ENCODE measurements at places on chromosomes 11 and 22.

GRCh38 chr11:59573216-59573615 lies 42.4 kb downstream of the OSBP start:
- DNase-seq, result peak; percentile 58

DNA sequence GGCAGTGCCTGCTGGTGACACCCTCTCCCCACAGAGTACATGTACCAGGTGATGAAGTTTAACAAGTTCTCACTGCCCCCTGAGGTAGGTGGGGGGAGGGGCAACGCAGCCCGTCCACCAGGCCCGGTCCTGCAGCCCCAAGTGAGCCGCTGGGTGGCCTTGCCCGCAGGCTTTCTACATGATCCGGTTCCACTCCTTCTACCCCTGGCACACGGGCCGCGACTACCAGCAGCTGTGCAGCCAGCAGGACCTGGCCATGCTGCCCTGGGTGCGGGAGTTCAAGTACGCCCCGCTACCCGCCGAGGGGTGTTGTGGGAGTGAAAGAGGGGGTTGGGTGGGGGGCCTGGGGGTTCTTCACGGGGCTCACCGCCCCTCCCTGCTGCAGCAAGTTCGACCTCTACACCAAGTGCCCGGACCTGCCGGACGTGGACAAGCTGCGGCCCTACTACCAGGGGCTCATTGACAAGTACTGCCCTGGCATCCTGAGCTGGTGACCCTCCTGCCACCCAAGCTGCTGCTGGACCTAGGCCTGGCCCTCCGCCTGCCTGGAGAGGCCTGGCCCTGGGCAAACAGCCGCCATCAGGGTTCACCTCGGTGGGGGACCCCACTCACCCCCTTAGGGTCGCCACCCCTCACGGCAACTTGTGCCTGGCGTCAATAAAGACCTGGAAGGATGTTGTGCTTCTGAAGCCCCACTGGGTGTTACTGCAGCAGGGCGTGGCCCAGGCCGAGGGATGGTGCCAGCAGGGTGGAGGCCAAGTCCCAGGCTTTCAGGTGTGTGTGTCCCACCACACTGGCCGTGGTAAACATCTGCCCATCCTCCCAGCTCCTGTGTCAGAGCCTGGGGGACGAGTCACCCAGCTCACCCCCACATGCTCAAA lies 2.9 kb downstream of the MIOX start:
- no peak for DNase-seq

DNA sequence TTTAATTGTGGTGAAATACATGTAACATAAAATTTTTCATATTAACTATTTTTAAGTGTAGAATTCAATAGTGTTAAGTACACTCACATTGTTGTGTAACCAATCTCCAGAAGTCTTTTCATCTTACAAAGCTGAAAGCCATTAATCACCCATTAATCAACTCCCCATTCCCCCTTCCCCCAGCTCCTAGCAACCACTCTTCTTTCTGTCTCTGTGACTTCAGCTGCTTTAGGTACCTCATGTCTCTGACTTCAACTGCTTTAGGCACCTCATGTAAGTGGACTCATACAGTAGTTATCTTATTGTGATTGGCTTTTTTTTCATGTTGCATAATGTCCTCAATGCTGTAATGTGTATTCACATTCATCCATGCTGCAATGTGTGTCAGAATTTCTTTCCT lies 150.8 kb upstream of the NTM start:
- DNase-seq, result no peak

DNA sequence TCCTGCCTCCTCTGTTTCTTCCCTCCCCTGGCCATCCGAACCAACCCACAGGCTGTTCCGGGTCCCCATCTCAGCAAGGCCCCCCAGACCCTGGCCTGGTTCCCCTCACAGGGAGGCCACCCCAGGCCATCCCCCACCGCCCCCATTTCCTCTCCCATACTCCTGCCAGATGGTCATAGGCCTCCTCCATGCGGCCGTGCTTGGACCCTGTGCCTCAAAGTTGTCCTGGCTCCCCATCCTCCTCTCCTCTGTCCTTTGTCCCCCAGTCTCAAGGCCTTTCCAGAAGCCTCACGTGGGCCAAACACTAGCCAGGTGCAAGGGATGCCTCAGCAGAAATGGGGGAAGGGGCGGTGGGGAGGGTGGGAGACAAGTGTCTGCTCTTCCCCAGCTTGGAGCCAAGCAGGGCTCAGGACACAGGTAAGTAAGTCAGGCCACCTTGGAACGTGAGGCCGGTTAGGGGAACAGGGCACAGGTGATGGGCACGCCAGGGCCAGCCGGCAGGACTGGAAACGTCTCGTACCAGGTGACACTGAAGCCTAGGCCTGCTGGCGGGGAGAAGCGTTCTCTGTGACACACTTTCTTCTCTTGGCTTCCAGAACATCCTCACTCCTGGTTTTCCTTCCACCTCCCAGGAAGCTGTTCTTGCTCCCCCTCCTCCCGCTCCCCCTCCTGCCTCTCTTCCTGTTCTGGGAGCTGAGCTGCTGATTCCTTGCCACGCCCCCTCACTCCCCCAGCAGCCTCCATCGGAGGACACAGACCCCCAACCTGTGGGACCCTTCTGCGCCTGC lies 31.5 kb upstream of the SLC22A12 start:
- DNase-seq, result no peak

- DNase-seq, result no peak
Measured at GRCh38 chr11:129021295-129021694, 78.6 kb upstream of the TP53AIP1 start.

GRCh38 chr11:72436661-72437060 lies 2.3 kb upstream of the CLPB start:
- DNase-seq, result no peak

DNA sequence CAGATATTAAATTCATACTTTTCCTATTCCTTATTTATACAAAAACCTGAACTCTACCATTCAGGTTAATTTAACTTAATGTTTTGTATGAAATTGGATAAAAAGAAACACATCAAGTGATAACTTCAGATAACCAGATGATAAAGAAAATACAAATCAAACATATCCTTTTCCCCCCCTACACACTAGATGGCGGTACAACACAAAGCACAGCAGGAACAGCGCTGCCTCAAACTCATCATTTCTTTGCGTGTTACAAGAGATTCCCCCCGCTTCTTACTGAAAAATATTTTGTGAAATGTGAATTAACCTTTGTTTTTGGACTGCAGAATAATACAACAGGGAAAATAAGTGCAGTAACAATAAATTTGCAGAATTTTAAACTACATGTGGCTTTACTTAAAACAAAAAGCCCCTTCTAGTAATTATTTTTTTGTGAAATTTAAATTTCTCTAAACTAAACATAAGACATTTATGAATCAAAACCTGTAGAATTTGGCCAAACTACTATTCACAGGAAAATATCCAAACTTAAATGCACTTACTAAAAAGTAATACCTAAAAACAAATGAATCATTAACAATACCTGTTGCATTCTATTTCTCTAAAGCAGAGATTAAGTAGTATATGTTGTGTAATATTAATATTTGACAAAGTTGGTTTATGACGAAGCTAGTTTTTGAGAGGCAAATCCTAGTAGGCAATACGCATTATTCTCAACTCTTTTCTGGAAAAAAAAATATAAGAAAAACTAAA lies 74.4 kb downstream of the ARHGAP32 start:
- DNase-seq, result peak; percentile 79

DNA sequence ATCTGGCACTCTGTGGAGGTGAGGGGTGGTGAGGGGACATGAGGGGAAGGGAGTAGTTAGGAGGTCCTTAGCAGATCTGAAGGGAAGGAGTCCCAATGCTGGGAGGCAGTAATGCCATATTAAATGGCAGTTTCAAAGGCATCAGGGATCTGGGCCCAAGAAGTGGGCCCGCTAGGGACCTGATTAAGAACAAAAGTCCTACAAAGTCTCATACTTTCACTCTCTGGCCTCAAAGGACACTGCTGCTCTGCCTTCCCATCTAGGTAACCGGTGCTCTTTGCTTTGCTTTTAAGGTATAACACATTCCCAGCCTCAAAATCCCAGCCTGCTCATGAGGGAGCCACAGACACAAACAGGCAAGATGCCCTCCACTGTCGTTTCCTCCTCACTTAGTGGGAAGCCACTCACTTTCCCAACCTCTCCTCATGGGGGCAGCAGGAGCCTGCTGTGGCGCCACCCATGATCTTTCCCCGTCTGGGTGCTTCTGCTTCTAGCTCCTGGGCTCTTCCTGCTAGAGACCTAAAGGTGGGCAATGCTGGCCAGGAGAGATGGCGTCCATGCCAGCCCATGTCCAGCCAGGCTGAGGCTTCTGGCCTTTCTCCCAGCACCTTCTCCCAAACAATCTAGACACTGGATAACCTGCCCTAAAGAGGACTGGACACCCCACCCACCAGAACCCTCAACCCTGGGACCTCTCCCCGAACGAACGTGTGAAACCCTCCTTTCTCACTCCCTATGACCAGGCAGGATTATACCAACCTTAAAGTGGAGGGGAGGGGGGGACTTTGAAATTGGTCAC lies 68.3 kb downstream of the PLEKHA7 start:
- peak; percentile 76 for DNase-seq

DNA sequence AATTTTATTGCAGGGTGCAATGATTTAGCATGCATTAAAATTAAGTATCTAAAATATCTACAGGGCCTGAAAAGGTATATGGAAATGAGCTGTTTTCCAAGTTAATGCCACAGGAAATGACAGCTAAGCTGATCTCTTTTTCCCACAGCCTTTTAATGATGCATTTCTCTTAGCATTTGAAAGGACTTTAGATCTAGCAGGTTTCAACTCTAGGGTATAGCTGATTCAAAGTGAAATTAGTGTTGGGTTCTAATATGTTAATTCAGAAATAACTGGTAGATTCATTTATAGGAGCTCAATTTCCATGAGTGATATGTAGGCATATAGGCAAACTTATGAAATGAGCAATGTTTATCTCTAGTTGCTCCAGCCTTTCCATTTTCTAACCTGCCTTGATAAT lies 274.2 kb downstream of the CASP12 start:
- no peak for DNase-seq

All from MCF 10A (cell line).